ENCODE measurements at places on chromosomes 11 and 22. TPM values are rescaled to one million over a fixed set of nuclear protein-coding genes. Genes with fewer than 3 reads are reported as not detected.

Gene FAM180B
- polyA plus RNA-seq = not detected

Gene IRF7
- 30.4 TPM for polyA plus RNA-seq

Gene CBLIF
- polyA plus RNA-seq = 45.2 TPM

Gene JAML
- polyA plus RNA-seq = 5.0 TPM

Gene YWHAH
- 122 TPM for polyA plus RNA-seq

Gene OR52K2
- not detected for polyA plus RNA-seq

Gene MADD
- polyA plus RNA-seq = 19.6 TPM

Gene OR51B2
- polyA plus RNA-seq = not detected

Gene C22orf42
- not detected for polyA plus RNA-seq

Gene GAB4
- not detected for polyA plus RNA-seq

Gene PRG3
- not detected for polyA plus RNA-seq

Gene IZUMO1R
- not detected for polyA plus RNA-seq

Gene HTR3A
- not detected for polyA plus RNA-seq

Gene AMBRA1
- 7.2 TPM for polyA plus RNA-seq

Gene SCT
- polyA plus RNA-seq = 21.7 TPM

Gene OR8G5
- not detected for polyA plus RNA-seq

Gene OR52H1
- polyA plus RNA-seq = not detected

Gene CYB5R2
- 38.5 TPM for polyA plus RNA-seq

Gene FOLR2
- polyA plus RNA-seq = 1.2 TPM

Gene DRD4
- polyA plus RNA-seq = 1.1 TPM

Gene KCNC1
- polyA plus RNA-seq = 0.01 TPM

Gene LARGE2
- 9.7 TPM for polyA plus RNA-seq

Gene MPEG1
- not detected for polyA plus RNA-seq

Gene KCNQ1
- polyA plus RNA-seq = 6.4 TPM

Gene EHF
- 5.8 TPM for polyA plus RNA-seq
